ENCODE measurements at places on chromosomes 5 and 9.

- DNase-seq: peak; percentile 46
These were observed 26.6 kb downstream of the GRAMD2B start for GRCh38 chr5:126449751-126450271.

DNA sequence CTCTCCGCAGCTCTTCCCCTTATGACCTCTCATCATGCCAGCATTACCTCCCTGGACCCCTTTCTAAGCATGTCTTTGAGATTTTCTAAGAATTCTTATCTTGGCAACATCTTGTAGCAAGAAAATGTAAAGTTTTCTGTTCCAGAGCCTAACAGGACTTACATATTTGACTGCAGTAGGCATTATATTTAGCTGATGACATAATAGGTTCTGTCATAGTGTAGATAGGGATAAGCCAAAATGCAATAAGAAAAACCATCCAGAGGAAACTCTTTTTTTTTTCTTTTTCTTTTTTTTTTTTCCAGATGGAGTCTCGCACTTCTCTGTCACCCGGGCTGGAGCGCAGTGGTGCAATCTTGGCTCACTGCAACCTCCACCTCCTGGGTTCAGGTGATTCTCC, 20.7 kb upstream of the IL13 start:
- no peak for DNase-seq

- DNase-seq: no peak
These were observed 1.3 kb upstream of the LCN12 start for GRCh38 chr9:136950656-136951276.

- DNase-seq: peak; percentile 50
These were observed 161.2 kb downstream of the C9orf50 start for GRCh38 chr9:129459547-129460322.

- DNase-seq: peak; percentile 65
These were observed 19.8 kb downstream of the TRIP13 start for GRCh38 chr5:912280-913091.

DNA sequence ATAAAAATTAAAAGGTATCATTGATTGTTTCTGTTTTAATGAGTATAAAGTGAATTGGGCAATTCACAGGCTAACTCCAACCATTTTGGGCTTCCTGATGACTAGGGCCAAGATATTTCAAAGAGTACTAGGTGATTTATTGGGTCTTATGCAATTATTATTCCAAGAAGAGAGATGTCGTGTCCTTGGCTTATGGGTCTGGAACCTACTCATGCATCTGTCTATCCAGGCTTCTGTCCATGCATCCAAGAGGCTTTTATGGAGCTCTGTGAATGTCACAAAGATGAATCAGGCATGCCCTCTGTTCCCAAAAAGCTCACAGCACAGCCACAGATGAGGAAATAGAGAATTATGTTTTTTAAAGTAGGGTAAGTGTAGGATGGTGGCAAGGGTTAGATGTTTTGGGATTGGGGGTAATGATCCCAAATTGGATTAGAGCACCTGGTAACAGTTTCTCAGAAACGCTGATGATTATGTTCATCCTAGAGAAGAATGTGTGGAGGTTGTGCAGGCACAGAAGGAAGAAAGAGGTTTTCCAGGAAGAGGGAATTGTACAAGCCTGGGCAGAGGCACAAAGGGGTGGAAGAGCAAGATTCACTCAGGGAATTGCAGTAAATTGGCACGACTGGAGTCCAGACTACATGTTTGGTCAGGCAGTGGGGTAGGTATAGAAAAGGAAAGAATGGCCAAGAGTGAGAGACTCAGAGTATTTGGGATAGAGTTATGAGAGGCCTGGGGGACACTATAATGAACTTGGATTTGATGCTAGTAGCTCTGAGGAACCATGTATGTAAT, 83.0 kb upstream of the TNC start:
- DNase-seq: no peak

DNA sequence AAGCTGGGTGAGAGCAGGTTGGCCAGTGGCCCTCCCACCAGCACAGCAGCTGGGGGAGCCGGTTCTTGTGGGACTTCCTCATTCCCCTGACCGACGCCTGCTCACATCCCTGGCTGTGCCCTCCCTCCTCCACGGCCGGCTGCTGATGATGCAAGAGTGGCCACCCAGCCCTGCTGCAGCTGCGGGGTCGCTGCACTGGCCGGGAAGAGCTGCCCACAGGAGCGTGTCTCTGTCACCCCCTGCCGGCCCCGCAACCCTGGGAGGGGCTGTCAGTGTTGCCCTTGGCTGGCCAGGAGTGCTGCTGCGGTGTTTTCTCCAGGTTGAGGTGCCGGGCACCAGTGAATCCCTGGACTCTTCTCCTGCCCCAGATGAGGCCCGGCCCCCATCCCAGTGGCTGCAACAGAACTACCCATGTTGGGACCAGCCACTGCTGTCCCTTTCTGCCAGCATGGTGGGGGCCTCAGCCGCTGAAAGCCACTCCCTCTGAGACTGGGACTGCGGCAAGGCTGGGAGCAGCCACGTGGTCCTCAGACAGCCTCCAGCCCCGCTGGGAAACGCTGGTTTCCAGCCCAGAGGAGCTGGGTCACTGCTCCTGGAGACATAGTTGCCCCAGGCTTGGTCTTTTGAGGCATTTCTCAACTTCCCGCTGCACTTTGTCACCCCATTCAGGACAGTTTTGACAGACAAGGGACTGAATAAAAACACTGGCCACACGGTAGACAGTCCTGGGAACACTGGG, 739 bp downstream of the CARD9 start:
- DNase-seq: no peak

- DNase-seq: no peak
These were observed 40.8 kb downstream of the NNT start for GRCh38 chr5:43643750-43644149.

GRCh38 chr5:138610415-138610917, 35.3 kb upstream of the HSPA9 start:
- DNase-seq: no peak

DNA sequence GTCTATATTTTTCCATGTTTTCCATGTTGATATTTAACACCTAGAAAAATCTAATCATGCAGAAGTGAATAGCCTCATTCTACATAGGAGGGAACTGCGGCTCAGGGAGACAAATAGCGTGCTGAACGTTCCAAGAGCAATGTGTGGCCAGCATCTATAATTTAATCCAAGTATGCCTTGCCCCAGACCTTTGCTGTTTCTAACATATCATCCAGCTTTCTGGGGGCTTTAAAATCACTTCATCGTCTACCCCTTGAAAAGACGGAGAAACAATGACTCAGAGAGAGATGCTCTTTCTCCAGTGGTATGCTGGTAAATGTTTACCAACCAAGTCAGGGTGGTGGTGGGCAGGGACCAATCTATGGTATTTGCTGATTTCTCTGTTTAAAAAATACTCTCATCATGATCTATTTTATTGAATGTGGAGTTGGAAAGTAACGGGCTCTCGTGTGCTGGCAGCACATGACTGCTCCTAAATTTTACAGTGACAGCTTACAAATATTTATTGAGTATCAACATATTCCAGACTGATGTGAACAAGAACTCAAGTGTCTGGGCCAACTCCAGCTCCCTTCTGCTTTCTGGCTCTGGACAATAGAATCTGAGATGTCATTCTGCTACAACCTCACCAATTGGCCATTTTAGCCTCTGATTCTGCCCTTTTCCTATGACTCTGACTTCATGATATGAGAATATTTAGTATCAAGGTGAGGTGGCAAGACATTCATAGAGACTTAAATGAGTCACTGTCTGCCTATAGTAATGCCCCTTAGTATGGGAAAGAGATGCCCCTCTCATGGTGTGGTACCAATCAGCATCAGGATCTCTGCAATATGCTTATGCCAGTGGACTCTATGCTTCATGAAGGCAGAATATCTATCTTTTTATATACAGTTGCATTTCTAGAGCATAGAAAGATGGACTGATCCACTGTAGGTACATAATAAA, 407.4 kb upstream of the TNC start:
- no peak for DNase-seq

DNA sequence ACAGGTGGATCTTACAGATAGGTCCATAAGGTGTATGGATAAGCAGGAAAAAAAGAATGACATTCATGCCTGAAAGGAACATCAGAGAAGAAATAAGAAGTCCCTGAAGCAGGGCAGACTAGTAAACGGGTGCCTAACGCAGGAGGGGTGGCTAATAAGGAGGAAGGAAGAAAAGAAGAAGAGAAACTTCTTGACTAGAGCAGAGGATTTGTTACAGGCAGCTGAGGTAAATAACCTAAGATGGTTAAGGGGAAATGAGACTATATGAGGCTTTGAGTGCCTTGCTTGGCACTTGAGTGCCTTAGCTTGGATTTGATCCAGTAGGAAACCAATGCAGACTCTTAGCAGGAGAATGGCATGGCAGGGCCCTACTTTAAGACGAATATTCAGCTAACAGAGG, 313.5 kb upstream of the PDE4D start:
- no peak for DNase-seq

- DNase-seq: no peak
These were observed 20.2 kb downstream of the PBX3 start for GRCh38 chr9:125767349-125767748.

GRCh38 chr5:58490402-58491050, 709 bp upstream of the GAPT start:
- no peak for DNase-seq

GRCh38 chr9:19895006-19895405, 106.2 kb upstream of the SLC24A2 start:
- DNase-seq: no peak

- no peak for DNase-seq
These were observed 174.4 kb downstream of the SLIT3 start for GRCh38 chr5:169126481-169127021.

DNA sequence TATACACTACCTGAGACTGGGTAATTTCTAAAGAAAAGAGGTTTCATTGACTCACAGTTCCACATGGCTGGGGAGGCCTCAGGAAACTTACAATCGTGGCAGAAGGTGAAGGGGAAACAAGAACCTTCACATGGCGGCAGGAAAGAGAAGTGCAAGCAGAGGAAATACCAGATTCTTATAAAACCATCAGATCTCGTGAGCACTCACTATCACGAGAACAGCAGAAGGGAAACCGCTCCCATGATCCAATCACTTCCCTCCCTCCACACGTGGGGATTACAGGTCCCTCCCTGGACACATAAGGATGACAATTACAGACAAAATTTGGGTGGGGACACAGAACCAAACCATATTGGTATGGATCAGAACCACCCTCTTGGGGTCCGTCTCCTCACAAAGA, 44.2 kb upstream of the SPIN1 start:
- DNase-seq: no peak

- DNase-seq: no peak
These were observed 129.2 kb downstream of the PDE4D start for GRCh38 chr5:59764361-59764760.

DNA sequence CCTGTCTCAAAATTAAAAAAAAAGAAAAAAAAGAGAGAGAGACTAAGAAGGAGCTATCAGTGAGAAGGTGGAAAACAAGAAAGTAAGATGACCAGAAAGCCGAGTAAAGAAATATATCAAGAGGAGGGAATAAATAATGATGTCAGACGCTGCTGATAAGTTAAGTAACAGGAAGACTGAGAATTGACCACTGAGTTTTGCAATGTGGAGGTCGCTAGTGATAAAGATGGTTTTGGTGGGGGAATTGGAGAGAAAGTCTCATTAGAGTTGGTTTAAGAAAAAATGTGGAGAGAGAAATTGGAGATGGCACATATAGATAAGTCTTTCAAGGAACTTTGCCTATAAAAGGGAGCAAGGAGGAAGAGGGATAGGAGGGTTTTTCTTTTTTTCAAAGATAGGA, 91.9 kb downstream of the RAD23B start:
- DNase-seq: no peak

- no peak for DNase-seq
These were observed 59.8 kb downstream of the BAAT start for GRCh38 chr9:101325053-101325452.

All from activated CD4-positive, CD25-positive, alpha-beta regulatory T cell treated with anti-CD3 and anti-CD28 coated beads, Interleukin-2, amount 50 U/mL, for 72 hours (primary cell).